Activated CD4-positive, alpha-beta T cell treated with anti-CD3 and anti-CD28 coated beads for 36 hours (primary cell): ENCODE measurements at places on chromosomes 6 and 20. TPM values are rescaled to one million over a fixed set of nuclear protein-coding genes. Genes with fewer than 3 reads are reported as not detected.
A peak's percentile ranks its signal among the peaks of the same experiment; 100 is the strongest.

DNA sequence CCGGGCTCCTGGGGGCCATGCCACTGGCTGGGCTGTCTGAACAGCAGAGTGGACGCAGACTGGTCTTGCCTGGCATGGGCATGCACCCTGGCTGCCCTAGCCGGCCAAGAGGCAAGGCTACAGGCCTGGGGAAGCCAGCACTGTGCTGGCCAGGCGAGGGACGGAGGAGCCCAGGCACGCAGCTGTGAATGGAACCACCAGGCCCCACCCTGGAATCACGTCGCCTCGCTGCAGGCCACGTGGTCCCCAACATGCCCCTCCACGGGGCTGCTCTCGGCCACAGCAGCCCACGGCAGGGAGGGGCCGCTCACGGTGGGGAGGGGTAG is 4.0 kb downstream of the UCKL1 start:
- no peak for DNase-seq

- DNase-seq, result no peak
These were observed 46.3 kb downstream of the TP53INP2 start for GRCh38 chr20:34750484-34750883.

- no peak for DNase-seq
These were observed 8.4 kb downstream of the MOCS1 start for GRCh38 chr6:39925931-39926290.

Gene PCK1
- total RNA-seq, result not detected

DNA sequence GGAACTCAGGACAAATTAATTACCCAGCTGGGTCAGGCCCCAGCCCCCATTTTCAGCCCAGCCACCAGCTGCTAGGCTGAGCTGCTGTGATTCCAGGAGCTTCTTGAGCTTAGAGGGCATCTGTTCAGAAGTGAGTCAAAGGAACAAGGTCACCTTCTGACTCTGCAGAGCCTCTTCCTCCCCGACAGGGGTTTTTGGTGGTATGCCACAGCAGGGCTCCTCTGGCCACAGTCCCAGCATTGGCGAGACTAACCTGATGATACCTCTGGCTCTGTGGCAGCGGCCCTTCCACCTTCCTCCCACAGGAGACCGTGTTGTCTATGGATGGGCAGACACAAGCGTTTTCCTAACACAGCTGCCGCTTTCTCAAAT is 39.7 kb downstream of the ZC3H12D start:
- peak; percentile 47 for DNase-seq

GRCh38 chr6:21438986-21439352 is 154.6 kb upstream of the SOX4 start:
- DNase-seq, result no peak

- DNase-seq, result no peak
These were observed 3.7 kb downstream of the SYS1 start for GRCh38 chr20:45366631-45367030.

- DNase-seq, result no peak
These were observed 162.1 kb downstream of the JARID2 start for GRCh38 chr6:15408008-15408407.

Gene OR2H1
- total RNA-seq, result not detected

Gene XKR7
- not detected for total RNA-seq

DNA sequence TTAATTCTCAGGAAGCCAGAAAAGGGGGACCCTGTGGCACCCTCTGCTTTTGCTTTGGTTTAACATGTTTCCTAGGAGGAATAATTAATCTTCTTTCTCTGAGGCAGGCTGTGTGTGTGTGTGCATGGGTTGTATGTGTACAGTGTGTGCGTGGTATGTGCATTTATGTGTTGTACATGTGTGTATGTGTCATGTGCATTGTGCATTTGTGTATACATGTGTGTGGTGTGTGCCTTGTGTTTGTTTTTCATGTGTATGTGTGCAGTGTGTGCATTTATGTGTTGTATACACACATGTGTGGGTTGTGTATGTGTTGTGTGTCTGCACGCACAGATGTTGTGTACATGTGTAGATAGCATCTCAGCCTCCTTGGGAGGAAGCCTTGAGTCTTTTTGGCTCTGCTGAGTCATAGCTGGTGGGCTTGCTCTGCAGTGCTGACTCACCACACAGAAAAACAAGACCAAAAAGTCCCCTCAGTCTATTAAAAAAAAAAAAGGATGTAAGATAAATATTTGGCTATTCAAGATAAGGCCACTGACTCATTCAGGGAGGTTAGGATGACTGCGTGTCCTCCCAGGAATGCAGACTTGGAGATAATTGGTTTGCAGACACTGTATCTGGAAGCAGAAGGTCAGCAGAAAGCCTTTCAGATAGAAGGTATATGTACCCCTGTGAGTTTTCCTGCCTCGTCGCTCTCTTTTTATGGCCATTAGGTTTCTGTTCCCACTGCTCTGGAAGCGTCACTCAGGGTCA is 58.6 kb downstream of the SYNJ2 start:
- DNase-seq, result peak; percentile 57

- no peak for DNase-seq
These were observed 216.6 kb downstream of the IBTK start for GRCh38 chr6:82030761-82031503.

DNA sequence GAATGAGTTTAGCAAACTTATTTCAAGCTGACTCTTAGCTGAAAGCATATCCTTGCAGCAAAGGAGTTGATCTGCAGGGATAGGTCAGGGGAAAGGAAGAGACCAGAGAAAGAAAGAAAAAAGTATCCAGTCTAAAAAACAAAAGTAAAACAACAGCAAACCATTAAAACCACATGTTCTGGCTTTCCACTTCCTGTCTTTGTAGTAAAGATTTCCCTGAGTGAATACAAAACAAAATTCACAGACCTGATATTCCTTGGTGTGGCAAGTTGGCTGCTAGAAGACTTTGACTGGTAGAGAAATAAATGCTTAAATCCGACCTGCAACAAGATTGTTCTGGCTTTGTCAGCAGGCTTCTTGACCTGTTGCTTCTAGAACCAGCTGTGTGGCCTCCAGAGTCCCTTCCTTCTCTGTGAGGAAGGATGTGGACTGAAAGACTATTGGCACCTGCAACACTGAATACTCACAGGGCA is 23.4 kb upstream of the MCM3 start:
- no peak for DNase-seq

GRCh38 chr6:35599761-35600658 is 87.3 kb upstream of the TULP1 start:
- DNase-seq, result peak; percentile 34

GRCh38 chr6:1029141-1029540 is 282.8 kb upstream of the FOXQ1 start:
- DNase-seq, result no peak

Gene FHL5
- not detected for total RNA-seq

Gene DEFB132
- not detected for total RNA-seq

GRCh38 chr6:166849749-166850183 is 106.6 kb downstream of the RNASET2 start:
- no peak for DNase-seq

DNA sequence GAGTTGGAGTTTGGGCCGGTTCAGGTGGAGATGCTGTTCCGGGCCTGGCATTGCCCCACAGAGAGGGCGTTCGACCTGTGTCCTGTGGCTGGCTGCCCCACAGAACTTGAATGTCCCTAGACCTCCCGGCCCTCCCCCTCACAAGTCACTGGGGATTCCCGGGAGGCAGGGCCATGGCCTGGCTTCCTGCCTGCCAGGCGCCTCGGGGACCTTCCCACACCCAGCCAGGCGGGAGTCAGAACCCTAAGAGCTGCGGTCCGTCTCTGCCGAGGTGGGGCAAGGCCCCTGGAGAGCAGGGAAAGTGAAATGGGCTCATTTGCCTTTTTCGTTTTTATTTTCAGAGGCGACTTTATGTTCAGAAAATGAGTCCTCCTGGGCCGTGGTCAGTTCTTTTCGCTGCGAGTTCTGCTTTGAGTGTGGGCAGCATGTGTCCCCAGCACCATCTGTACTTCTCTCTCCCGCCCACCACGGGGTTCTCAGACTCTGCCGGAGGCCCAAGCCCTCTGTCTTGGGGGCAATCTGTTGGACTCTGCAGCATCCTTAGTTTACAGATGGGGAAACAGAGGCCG is 8.5 kb downstream of the RBM38 start:
- peak; percentile 82 for DNase-seq

- DNase-seq, result no peak
These were observed 101.5 kb downstream of the LAMP5 start for GRCh38 chr20:9615766-9616454.

GRCh38 chr6:169227116-169227515 is 26.5 kb downstream of the THBS2 start:
- no peak for DNase-seq

Gene JAG1
- 0.30 TPM for total RNA-seq

- no peak for DNase-seq
These were observed 1.0 kb downstream of the PPDPF start for GRCh38 chr20:63521602-63522001.

Gene ZNF165
- total RNA-seq, result 4.6 TPM

DNA sequence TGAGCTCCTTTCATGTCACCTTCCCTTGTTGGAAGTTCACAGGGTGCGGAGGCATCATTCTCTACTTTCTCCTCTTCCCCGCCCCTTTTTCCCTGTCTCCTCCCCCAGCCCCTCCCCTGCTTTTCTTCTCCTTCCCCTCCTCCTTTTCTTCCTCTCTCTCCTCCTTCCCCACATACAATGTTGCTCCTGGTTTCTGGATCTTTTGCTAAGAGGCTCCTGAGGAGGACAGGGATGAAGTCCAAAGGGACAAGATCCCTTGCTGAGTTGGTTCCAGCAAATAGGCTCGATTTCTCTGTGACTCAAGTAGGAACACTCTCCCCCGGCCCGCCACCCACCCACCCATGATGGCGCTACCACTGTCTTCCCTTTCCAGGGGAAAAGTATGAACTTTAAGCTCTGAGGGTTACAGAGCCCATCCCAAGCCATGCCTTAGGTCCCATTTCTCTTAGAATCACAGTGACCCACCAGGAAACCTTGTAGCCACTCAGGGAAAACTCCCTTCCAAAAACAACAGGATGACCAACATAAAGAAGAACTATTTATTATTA is 852 bp upstream of the TFEB start:
- no peak for DNase-seq

Gene BMP7
- 0.41 TPM for total RNA-seq

- no peak for DNase-seq
These were observed 58.1 kb upstream of the SNRPB2 start for GRCh38 chr20:16671753-16672152.

Gene BTN1A1
- not detected for total RNA-seq

GRCh38 chr6:34546551-34547321 is 9.4 kb downstream of the SPDEF start:
- no peak for DNase-seq

Gene VSTM2L
- not detected for total RNA-seq

Gene CYP21A2
- not detected for total RNA-seq

GRCh38 chr20:45226287-45226686 is 5.1 kb downstream of the SEMG2 start:
- DNase-seq, result no peak

- no peak for DNase-seq
These were observed 19.1 kb downstream of the NKX2-4 start for GRCh38 chr20:21378259-21378658.

DNA sequence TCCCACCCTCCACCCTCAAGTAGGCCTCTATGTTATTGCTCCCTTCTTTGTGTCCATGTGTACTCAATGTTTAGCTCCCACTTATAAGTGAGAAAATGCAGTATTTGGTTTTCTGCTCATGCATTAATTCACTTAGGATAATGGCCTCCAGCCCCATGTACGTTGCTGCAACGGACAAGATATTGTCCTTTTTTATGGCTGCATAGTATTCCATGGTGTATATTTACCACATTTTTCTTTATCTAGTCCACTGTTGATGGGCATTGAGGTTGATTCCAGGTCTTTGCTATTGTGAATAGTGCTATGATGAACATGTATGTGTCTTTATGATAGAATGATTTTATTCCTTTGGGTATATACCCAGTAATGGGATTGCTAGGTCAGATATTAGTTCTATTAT is 64.1 kb upstream of the NNAT start:
- no peak for DNase-seq

Gene LHFPL5
- total RNA-seq, result not detected

- no peak for DNase-seq
These were observed 64.5 kb downstream of the IPCEF1 start for GRCh38 chr6:154292066-154292465.

DNA sequence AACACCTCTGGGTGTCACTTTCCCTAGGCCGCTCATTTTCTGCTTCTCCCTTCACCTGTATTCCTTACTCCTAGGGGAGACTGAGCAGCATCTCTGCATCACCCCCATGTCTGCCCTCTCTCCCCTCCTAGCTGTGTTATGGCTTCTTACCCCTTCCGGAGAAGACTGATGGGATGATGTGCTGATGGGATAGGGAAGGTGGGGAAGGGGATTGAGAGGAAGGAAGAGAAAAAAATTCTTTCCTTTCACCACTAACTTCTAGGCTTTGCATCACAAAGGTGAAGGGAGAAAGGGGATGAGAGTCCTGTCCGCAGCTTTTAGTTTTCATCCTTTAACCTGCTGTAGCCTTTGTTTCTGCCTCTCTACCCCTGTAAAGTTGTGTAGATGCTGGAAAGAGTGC is 26.7 kb downstream of the AKAP7 start:
- DNase-seq, result no peak

DNA sequence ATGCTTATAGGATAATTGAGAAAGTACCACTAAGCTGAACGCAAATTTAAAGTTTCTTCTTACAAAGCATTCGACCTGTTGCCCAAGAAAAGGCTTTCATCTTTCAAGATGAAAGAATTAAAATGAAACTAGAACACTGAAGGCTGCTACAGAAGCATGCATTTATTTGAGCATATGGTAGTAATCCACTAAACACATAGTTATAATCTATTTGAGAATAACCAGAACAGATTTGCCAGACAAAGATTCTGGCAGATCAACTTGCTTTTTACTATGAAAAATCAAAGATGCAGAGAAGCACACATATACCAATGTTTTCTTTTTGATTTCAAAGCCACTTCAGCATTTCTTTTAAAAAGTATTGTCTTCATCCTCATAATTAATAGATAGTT is 412.2 kb downstream of the UTRN start:
- no peak for DNase-seq

DNA sequence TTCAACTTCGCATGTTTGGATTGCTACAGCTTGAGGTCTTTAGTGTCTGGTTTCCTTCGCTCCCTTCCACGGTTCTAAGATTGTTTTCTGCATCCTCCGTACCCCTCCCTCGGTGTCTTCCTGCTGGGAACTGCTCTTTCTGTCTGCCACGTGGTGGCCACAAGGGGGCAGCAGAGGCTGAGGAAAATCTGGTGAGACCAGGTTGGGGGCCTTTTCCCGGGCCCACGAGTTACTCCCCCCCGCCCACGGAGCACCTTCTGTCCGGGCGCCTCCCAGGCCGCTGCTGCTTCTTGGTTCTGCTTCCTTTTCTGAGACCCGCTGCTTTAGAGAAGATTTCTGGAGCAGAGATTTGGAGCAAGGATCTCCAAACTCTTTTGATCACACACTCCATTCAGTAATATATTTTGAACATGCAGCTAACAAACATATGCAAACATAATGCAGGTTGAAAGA is 21.1 kb upstream of the NOTCH4 start:
- peak; percentile 81 for DNase-seq

GRCh38 chr6:57048577-57048976 is 2.1 kb downstream of the KIAA1586 start:
- no peak for DNase-seq

GRCh38 chr6:52076791-52077179 is 10.6 kb downstream of the PKHD1 start:
- DNase-seq, result no peak

- DNase-seq, result peak; percentile 35
These were observed 2177.4 kb upstream of the DEFB115 start for GRCh38 chr20:29079769-29080690.

- DNase-seq, result no peak
These were observed 43.7 kb downstream of the FRK start for GRCh38 chr6:116016846-116017545.

Gene SLPI
- not detected for total RNA-seq
